ENCODE measurements at places on chromosomes 11 and 22.

DNA sequence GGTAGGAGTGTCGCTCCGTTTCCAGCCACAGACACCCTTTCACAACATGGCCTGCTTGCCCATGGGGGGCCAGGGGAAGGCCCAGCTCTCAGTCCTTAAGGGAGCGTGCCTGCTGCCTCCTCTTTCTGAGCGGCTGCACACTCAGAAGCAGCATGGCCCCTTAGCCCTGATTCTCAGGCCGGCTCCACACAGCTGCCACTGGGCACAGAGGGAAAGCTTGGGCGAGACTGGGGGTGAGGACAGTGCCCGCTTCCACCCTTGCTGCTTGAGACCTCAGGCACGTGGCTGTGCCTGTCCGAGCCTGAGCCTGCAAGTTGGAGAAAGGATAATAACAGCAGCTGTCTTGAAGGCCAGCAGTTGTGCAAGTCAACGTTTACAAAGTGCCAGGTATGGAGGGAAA is 416.3 kb downstream of the SHANK2 start:
- DNase-seq, result no peak

- no peak for DNase-seq
Observed at GRCh38 chr11:45546366-45546765, 119.1 kb downstream of the CHST1 start.

GRCh38 chr11:128424851-128425285 is 162.5 kb downstream of the ETS1 start:
- DNase-seq, result no peak

DNA sequence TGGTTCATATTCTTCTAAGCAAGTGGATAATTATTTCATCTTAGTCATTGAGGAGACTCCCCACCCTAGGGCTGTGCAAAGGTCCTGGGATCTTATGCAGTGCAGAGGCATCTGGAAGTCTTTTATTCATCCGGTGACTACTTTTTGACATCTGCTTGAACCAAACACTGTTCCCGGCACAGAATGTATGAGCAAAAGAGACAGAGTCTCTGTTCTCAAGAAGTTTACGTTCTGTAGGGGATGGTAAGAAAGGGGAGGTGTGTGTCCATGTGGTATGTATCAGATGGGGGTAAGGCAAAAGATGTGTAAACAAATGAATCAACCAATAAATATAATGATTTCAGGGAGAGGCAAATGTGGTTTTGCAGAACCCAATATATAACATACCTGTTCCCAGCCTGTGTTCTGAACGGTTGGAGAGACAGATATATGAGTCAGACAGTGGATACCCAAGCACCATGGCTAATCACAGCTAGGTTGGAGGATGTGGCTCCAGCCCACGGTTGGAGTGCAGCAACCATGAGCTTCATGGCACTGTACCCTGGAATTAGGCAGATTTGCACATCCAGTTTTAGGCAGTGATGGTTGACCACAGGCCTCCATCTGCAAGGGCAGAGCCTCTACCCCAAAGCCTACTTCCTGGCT is 75.1 kb upstream of the CADM1 start:
- no peak for DNase-seq

- peak; percentile 72 for DNase-seq
Observed at GRCh38 chr11:59556115-59556916, 45.0 kb downstream of the OR4D9 start.

GRCh38 chr11:121421149-121421901 is 30.8 kb upstream of the SORL1 start:
- DNase-seq, result no peak

GRCh38 chr22:27798511-27799014 is 3.0 kb downstream of the MN1 start:
- DNase-seq, result no peak

- peak; percentile 54 for DNase-seq
Observed at GRCh38 chr11:64787526-64788320, 9.4 kb upstream of the SF1 start.

DNA sequence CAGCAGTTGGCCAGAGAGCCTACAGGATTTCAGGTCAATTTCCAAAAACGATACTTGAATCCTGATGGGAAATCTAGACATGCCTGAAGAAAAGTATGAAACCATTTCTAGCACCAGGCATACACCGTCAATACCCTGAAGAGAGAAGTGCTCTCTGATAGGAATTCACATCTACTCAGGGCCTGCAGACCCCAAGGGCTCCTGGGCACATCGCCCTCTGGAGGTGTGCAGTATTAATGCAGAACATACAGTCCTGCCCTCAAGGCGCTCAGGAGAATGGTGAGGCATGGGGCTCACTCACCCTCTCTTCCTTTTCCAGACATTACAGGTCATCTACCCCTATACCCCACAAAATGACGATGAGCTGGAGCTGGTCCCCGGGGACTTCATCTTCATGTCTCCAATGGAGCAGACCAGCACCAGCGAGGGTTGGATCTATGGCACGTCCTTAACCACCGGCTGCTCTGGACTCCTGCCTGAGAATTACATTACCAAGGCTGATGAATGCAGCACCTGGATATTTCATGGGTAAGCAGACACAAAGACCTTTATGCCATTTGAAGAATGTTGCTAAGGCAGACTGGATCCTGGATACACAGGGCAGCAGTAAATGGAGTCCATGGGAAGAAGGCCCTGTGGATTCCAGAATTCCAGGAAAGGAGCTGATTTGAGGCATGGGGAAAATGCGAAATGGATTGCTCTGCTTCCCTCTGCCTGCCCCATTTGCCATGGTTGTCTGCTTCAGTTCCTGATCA is 49.3 kb upstream of the CRTAM start:
- no peak for DNase-seq

- no peak for DNase-seq
Observed at GRCh38 chr11:18322818-18323570, 627 bp downstream of the GTF2H1 start.

GRCh38 chr11:43546561-43547429 is 133.7 kb upstream of the HSD17B12 start:
- no peak for DNase-seq

- DNase-seq, result no peak
Observed at GRCh38 chr11:57288771-57289579, 35.8 kb downstream of the TNKS1BP1 start.

DNA sequence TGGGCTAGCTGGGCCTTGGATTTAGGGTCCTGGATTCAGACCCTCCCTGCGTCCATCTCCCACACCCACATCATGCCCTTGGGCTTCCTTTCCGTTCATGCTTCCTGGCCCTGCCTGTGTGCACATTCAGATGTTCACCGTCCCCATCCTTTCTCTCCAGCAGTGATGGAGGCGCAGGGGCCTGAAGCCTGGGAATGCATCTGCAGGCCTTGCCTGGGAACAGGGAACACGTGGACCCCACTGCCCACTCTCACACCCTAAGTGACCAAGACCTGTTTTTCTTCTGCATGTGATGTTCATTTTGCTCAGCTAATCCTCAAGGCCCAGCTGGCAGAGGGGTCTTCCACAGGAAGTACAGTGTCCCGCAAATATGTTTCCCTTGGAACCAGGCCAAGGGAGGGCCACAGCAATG is 91.6 kb upstream of the PARVA start:
- DNase-seq, result no peak

DNA sequence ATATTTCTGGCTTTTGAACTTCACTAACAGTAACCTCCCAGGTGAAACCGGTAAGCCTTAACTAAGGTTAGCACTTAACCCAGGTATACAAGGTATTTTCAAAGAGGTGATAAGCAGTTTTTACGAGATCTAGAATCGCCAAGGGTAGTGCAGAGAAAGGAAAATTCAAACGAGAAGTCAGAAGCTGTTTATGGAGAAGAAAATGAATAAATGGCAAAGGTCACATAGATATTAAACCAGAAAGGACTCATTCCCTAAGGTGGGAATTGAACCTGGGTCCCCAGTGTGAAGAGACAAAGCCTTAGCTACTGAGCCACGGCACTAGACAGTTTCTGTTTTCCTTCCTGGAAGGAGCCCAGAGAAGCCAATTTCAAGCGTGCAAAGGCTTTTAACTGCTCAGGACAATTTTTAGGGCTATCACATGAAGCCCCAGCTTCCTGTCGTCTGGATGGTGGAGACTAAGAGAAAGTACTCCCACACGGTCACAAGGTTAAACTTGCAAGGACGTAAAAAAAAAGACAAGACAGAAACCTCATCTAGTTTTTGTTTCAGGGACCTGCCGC is 5.7 kb upstream of the C1QTNF6 start:
- no peak for DNase-seq

GRCh38 chr22:35452351-35452781 is 52.4 kb downstream of the MCM5 start:
- DNase-seq, result no peak

DNA sequence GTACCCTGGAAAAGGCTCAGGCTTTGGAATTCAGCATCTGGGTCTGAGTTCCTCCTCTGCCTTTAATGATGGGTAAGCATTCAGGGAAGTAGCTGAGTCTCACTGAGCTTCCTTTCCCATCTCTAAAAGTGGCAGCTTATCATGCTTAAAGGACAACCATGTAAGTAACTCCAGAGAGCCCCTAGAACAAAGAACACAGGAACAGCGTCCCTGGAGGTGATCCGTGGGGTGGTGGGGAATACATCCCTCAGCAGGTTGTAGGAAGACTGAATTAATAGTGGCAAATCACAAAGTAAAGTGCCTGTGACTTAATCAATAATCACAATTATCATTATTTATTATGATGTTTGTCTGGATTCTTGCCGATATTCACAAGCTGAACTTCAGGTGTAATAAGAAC is 114.7 kb upstream of the ISX start:
- no peak for DNase-seq

DNA sequence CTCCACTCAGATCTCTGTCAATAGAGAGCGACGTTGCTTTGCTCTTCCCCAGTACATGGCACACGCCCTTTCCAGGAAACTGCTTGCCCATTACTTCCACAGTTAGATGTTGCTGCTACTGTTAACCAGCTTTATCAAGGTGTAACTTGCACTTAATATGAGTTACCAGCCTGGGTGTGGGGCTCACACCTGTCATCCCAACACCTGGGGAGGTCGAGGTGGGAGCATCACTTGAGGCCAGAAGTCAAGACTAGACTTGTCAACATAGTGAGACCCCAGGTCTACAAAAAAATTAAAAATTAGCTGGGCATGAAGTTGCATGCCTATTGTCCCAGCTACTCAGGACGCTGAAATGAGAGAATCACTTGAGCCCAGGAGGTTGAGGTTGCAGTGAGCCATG is 177.1 kb upstream of the B3GAT1 start:
- no peak for DNase-seq

GRCh38 chr11:42049650-42050049 is 590.2 kb upstream of the LRRC4C start:
- no peak for DNase-seq

DNA sequence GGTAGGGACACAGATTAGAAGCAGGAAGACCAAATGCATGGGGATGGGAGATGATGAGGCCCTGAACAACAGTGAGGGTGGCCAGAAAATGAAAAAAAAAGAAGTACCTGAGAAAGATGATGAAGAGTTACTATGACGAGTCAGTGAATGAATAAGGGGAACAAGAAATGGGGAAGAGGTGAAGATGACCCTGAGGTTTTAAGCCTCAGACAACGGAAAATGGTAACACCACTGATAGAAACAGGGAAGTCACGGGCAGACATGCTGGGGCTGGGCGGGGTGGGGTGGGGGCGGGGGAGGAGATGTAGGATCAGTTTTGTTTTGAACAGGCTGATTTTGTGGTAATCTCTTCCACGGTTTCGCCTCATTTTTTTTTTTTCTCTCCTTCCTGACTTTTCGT is 205.1 kb upstream of the CADM1 start:
- DNase-seq, result no peak

- DNase-seq, result no peak
Observed at GRCh38 chr11:19832086-19832750, 119.6 kb downstream of the NAV2 start.

- no peak for DNase-seq
Observed at GRCh38 chr11:123166071-123166559, 28.9 kb downstream of the CLMP start.

GRCh38 chr11:130431331-130431773 is 2.9 kb upstream of the ADAMTS8 start:
- DNase-seq, result peak; percentile 51

GRCh38 chr11:65655570-65656332 is 7.0 kb downstream of the RELA start:
- no peak for DNase-seq

- no peak for DNase-seq
Observed at GRCh38 chr11:120303004-120303637, 22.0 kb upstream of the TLCD5 start.

- DNase-seq, result no peak
Observed at GRCh38 chr11:113014262-113015097, 53.3 kb downstream of the NCAM1 start.

GRCh38 chr22:31173386-31174145 is 13.6 kb downstream of the RNF185 start:
- no peak for DNase-seq

- DNase-seq, result no peak
Observed at GRCh38 chr22:31496735-31497146, 405 bp downstream of the SFI1 start.

DNA sequence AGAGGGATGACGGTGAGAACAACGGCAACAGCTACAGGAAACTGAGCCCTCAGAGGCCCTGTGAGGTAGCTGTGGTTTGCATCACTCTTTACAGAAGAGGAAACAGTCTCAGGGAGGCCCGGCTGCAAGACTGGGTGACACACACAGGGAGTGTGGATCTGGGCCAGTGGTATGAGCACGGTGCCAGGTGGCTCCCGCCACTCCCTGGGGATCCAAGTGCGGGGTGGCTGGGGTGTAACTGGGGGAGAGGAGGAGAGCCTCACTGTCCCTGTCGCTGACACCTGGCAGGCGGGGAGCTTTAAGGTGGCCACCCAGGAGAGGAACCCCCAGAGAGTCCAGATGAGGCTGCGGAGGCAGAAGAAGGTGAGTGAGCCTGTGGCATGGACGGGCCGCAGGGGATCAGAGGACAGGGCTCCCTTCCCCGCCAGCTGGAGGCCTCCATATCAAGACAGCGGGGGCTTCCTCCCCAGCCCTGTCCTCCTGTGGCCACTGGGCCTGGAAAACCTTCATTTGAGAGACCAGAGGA is 5.6 kb downstream of the RGL4 start:
- peak; percentile 74 for DNase-seq

DNA sequence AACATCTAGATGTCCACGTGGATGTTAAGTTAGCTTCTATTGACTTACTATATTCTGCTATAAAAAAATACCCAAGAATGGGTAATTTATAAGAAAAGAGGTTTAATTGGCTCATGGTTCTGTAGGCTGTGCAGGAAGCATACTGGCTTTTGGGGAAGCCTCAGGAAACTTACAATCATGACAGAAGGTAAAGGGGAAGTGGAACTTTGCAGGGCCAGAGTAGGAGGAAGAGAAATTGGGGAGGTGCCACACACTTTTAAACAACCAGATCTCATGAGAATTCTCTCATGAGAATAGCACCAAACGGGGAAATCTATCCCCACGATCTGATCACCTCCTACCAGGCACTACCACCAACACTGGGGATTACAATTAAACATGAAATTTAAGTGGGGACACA is 689.3 kb downstream of the METTL15 start:
- DNase-seq, result no peak

Data from stimulated activated CD4-positive, alpha-beta T cell treated with anti-CD3 and anti-CD28 coated beads, Interleukin-15, amount 100 ng/mL, for 48 hours (primary cell).